Stimulated activated CD8-positive, alpha-beta memory T cell treated with anti-CD3 and anti-CD28 coated beads, Interleukin-2, amount 100 ng/mL, for 48 hours (primary cell): ENCODE measurements at places on chromosomes 16 and 17.

GRCh38 chr16:84141143-84141670 is 3.8 kb downstream of the HSDL1 start:
- no peak for DNase-seq

GRCh38 chr17:80260069-80260535 is 550 bp upstream of the RNF213 start:
- peak; percentile 69 for DNase-seq

- DNase-seq = no peak
These were observed 5.7 kb upstream of the RASL10B start for GRCh38 chr17:35725802-35726126.

GRCh38 chr16:82649766-82650165 is 23.0 kb downstream of the CDH13 start:
- DNase-seq = no peak

DNA sequence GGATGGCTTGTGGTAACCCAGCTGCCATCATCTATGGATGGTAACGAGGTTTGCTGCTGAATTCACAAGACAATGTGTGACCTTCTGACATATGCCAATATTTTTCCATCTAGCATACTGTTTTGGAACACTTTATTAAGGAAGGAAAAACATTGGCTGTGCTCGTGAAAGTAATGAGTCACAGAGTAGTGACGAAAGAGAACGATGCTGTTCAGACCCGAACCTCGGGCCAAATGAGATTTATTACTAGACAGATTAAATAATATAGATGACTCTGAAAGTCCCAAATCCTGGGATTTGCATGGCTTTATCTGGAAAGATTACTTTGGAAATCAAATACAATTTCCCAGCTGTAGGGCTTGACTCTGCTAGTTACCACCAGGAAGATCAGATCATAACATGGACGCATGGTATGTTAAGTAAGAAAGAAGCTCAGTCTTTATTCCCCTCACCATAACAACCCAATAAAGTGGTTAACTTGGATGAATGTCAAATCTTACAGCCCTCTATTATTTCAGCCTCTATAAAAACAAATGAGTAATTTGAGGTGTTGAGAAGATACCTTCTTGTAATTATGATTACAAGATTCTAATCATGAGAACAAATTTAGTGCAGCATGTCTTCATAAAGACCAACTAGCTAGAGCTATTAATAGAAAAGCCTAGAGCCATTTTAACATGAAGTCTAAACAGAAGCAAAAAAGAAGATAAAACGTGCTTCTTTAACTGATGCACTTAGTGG is 32.6 kb downstream of the ERN1 start:
- DNase-seq = no peak

- no peak for DNase-seq
These were observed 11.3 kb downstream of the RFFL start for GRCh38 chr17:35052241-35052610.

DNA sequence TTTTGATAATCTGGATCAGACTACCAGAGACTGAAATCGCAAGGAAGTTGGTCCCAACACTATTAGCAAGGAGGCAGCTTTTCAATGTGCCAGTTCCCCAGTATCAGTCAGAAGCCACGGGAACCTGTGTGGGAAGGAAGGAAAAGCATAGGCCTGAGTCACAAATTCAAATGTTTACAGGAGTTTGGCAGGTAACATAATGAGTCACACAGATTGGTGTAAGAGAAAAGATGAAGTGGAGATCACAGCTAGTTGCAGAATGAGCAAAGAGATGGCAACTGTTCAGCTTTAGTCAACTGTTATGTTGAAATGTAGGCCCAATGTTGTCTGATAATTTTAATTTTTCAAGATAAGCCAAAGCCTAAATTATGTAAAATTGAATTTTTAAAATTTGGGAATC is 28.1 kb upstream of the ITGA2B start:
- DNase-seq = no peak

DNA sequence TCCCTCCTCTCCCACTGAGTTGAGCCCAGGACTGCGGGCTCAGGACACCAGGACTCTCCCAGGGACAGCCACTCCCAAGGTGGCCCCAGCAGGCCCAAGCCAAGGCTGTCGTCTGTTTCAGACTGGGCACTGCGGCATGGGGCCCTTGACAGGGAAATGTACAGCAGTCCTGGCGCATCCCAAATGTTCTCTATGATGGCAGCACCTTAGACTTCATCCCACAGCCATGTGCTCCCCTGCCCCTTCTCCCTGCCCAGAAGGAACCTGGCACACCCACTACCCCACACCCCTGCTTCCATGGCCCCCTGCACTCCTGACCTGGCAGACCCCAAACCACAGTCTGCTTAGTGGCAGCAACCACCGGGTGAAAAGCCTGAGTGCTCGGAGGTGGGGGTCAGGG is 18.2 kb downstream of the RBFOX3 start:
- no peak for DNase-seq

DNA sequence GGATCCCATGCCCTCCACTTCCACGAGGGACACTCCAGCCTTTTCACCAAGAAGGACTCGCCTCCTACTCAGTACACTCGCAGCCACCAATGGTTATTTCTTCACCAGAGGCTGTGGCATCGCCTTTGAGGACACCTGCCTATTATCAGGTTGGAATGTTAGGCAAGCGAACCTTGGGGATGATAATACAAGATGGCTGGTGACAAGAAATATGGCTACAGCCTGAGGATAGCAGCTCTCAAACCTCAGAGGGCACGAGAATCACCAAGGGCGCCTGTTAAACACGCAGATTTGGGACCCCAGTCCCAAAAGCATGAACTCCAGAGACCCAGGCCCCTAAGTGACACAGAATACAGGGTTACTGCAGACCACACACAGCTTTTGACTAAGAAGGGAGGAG is 58.1 kb downstream of the CYTH1 start:
- no peak for DNase-seq

DNA sequence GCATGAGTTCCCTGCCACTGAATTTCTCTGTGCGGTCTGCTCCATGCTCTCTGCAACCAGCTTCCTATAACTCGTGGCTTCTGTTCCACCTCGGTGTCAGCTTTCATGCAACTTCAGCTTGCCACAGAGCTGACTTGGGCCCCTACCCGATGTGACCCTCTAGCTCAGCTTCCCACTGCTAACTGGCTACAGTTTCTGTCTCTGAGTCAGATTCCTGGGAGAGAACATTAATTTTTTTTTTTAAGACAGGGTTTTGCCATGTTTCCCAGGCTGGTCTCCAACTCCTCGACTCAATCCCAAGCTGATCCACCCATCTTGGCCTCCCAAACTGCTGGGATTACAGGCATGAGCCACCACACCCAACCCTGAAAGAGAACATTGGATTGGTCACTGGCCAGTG is 35.5 kb upstream of the PSMD7 start:
- DNase-seq = no peak

GRCh38 chr16:4608704-4608980 is 6.0 kb downstream of the UBALD1 start:
- DNase-seq = no peak
